Lower lobe of right lung (tissue), 2 donors: ENCODE measurements at places on chromosomes 11 and 22.

- H3K27me3 ChIP-seq: peaks cover 100% of the 10 kb centered on the region
- no peak for DNase-seq
- H3K4me3 ChIP-seq: no peak overlapping the region
- no peaks in the 10 kb centered on the region for H3K36me3 ChIP-seq
- peaks cover 17% of the 10 kb centered on the region for H3K4me1 ChIP-seq
Measured at GRCh38 chr11:31822175-31822926, 11.2 kb upstream of the PAX6 start.

DNA sequence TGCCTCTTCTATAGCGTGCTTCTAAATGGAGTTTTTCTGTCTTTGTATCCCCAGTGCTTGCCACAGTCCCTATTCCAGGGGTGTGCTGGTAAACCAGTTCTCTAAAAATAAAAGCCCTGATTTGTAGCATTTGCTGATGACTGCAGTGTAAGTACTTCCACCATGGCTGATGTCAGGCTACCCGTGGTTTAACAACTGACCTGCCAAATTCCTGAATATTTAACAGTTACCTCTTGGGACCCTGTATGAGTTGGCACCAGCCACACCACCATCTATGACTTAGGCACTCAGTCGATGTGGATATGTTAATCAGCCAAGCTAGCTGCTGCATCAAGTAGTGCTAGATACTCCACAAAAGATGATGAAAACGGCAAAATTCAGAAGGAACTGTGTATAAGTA lies 94.0 kb upstream of the MTNR1B start:
- H3K27ac ChIP-seq: no peak overlapping the region
- no peak overlapping the region for H3K4me3 ChIP-seq
- DNase-seq: no peak
- no peaks in the 10 kb centered on the region for H3K27me3 ChIP-seq
- H3K4me1 ChIP-seq: no peaks in the 10 kb centered on the region

DNA sequence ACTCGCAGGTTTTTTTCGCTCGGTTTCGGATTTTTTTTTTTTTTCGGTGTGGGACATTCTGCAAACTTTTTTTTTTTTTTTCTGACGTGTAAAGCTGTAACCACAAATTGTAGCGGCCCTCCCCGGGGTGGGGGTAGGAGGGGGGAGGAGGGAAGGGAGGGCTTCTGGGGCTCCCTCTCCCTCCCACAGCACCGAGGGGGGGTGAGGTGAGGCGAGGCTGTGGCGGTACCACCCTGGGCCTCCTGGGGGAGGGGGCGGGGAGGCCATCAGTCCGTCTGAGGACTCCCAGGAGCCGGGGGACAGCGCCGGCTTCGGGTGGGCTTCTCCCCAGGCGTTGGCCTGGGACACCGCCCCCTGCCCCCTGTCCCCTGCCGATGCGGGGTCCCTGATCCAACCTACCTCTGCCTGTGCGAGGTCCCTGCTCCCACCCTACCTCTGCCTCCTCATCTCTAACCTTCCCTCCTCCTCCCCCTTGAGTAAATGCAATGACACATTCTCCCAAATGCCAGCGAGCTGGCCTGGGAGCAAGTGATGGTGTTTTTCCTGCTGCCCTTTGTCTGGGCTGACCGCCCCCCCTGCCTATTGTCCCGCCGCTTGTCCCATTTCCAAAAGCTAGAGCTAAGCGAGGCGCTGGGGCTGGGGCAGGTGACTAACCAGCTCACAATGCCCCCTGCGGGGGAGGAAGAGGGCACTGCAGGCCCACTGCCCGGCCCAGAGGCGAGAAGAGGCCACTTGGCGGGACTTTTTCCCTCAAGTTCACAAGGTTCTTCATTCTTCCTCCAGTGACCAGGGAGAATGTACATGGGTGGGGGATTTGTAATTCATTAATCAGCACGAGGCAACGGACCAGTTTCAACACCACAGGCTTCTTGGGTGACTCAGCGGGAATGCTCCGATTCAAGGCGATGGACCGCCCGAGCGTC lies 511 bp upstream of the CLCF1 start:
- H3K27ac ChIP-seq: peak overlapping the region; percentile 91
- peaks cover 48% of the 10 kb centered on the region for H3K4me1 ChIP-seq
- peak; percentile 89 for DNase-seq
- peak overlapping the region; percentile 71 for H3K4me3 ChIP-seq
- H3K27me3 ChIP-seq: no peaks in the 10 kb centered on the region

DNA sequence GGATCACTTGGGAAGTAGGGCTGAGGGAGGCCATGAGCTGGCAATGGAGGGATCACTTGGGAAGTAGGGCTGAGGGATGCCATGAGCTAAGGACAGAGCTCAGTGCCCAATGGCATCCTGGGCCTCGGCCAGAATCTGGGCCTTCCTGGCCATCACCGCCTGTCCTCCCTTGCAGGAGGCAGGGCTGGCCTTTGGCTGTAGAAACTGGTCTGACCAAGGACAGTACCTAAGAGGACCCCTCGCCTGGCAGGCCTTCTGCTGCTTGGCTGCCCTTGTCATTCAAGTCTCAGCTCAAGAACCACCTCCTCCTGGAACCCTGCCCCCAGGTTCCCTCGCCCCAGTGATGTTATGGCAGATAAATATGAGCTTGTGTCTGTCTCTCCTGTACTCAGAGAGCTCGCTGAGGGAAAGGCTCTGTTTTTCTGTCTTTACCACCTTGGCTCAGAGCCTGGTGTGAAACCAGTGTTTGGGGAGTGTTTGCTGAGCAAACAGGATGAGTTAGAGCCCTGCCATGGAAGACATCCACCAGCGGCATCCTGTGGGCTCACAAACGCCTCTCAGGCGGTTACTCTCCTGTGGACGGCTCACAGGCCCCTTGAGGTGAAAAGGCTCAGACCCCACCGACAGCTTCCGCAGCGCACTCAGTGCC lies 19.3 kb upstream of the RASL10A start:
- no peak overlapping the region for H3K4me3 ChIP-seq
- H3K36me3 ChIP-seq: peaks cover 100% of the 10 kb centered on the region
- no peak overlapping the region for H3K27ac ChIP-seq

DNA sequence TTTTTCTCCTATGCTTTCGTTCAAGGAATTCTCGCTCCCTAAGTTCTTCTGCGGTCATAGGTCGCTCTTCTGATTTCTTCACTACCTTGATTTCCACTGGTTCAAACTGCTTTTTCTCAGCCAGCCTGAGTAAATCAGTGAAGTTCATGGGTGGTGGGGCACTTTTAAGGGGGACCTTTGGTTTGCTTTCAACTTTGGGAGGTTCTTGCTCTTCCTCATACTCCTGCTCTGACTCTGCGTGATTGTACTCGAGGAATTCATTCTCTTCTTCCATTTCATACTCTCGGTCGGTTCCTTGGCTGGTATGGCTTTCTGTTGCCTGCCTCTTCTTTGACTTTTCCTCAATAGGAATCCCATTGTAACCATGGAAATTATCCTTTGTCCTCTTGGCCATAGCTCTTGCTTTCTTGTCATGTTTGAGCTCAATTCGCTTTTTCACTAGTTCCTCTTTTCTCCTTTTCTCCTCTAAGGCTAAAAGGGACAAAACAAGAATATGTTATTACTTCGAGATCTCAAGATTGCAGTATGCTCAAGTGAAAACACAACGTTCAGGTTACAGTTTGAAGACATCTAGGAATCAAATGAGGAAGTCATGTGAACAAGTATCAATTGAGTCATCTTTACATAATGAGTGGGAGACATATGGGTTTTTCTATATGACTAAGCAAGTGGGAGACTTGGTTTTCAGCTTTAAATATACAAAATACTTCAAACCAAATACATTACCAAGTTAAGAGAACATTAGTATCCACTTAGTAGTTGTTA lies 16.2 kb downstream of the MISFA start:
- H3K4me3 ChIP-seq: no peak overlapping the region
- H3K27ac ChIP-seq: no peak overlapping the region
- no peaks in the 10 kb centered on the region for H3K27me3 ChIP-seq
- H3K4me1 ChIP-seq: peaks cover 17% of the 10 kb centered on the region
- DNase-seq: no peak

GRCh38 chr11:95081412-95081811 lies 8.2 kb upstream of the ENDOD1 start:
- H3K4me3 ChIP-seq: no peak overlapping the region
- H3K4me1 ChIP-seq: peaks cover 21% of the 10 kb centered on the region
- H3K27ac ChIP-seq: peak overlapping the region; percentile 66

DNA sequence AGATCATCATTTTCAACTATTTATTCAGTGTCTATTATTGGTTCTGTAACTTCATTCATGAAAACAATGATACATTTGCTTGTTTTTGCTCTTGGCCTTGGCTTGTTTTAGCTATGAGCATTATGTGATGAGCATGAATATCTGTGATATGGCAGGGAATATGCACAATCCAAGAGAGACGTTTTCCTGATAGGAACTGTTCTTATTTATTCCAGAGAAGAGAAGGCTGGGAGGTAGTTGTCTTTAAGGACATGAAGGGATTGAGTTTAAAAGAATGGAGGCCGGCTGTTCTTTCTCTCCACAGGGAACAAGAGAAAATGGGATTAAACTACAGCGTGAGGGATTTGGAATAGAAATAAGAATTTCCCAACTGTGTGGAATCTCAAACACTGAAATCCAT lies 30.3 kb downstream of the BLID start:
- H3K4me3 ChIP-seq: no peak overlapping the region
- no peak for DNase-seq
- H3K36me3 ChIP-seq: no peaks in the 10 kb centered on the region
- H3K27me3 ChIP-seq: no peaks in the 10 kb centered on the region

GRCh38 chr11:92702037-92702804 lies 267.2 kb upstream of the MTNR1B start:
- H3K4me1 ChIP-seq: no peaks in the 10 kb centered on the region
- no peak overlapping the region for H3K27ac ChIP-seq
- H3K36me3 ChIP-seq: no peaks in the 10 kb centered on the region
- no peaks in the 10 kb centered on the region for H3K27me3 ChIP-seq

DNA sequence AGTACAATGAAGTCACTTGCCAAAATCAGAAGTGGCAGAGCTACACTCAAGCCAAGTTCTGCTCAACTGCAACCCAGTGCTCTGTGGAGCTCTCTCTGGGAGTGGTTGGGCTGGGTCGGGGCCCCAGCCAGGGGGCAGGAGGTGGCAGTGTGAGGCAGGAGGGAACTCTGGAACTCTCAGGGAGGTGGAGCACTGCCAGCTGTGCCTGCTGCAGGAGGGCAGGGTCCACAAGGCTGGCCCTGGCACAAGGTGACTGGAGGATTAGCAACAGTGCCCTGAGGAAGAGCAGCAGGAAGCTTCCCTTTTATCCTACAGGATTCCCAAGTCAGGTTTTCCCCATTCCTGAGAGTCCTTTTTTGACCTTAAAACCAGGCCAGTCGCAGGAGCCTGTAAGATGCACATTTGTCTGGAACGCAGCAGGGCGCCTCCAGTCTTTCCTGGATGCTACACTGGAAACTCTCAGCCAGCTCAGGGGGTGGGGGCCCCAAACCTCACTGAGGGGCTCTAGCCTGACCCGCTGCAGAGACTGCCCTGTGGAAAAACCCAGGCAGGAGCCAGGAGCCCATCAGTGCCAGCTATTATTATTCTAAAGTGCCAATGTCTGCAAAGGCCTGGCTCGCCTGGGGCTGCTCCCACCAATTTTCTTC lies 31.8 kb downstream of the DKK3 start:
- H3K27me3 ChIP-seq: no peaks in the 10 kb centered on the region
- H3K36me3 ChIP-seq: no peaks in the 10 kb centered on the region

GRCh38 chr22:43088627-43088983 lies 586 bp downstream of the TTLL1 start:
- peaks cover 9% of the 10 kb centered on the region for H3K4me1 ChIP-seq
- H3K36me3 ChIP-seq: no peaks in the 10 kb centered on the region
- peak overlapping the region; percentile 70 for H3K27ac ChIP-seq
- peak overlapping the region; percentile 80 for H3K4me3 ChIP-seq
- DNase-seq: no peak
- no peaks in the 10 kb centered on the region for H3K27me3 ChIP-seq

DNA sequence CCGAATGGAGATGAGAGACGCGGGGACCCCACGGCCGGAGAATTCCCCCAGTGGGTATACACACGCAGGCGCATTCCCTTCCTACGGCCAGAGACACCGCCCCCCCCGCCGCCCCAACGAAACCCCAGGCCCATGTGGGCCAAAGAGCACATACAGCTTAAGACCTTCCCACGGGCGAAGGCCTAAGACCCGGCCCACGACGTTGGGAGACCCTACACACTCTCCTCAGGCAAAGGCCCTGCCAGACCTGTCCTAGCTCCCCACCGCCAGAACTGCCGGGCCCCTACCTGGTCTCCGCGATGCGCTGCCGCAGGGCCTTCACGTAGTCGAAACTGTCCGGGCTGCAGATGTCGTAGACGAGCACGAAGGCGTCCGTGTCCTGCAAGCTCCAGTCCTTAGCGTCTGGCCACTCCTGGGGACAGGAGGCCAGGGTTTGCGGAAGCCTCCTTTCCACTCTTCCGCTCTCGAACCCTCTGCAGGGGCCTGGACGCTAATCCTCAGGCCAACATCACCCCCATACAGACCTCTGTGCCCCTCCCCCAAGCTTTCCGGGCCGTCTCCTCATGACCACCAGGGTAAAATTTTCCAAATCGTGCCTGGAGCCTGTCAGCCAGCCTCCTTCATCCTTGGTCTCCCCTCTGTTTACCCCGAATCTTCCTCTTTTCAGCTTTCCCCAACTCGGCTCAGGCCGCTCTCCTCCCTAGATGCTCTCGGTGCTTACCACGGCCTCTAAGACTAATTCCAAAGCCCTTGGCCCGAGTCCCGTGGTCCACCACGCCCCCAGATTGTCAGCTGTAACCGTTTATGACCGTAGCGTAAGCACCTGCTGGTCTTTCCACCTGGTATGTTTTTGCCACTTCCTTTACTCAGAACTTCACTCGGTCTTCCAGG lies 1.7 kb downstream of the RASL10A start:
- peak; percentile 46 for DNase-seq
- H3K36me3 ChIP-seq: peaks cover 6% of the 10 kb centered on the region
- H3K27me3 ChIP-seq: peaks cover 38% of the 10 kb centered on the region
- H3K27ac ChIP-seq: no peak overlapping the region
- H3K4me1 ChIP-seq: peaks cover 67% of the 10 kb centered on the region

GRCh38 chr11:111642542-111642941 lies 40.3 kb downstream of the SIK2 start:
- no peak for DNase-seq
- peaks cover 7% of the 10 kb centered on the region for H3K4me1 ChIP-seq
- H3K4me3 ChIP-seq: no peak overlapping the region
- peaks cover 9% of the 10 kb centered on the region for H3K36me3 ChIP-seq
- H3K27ac ChIP-seq: no peak overlapping the region

GRCh38 chr11:129785383-129786111 lies 30.1 kb upstream of the TMEM45B start:
- H3K4me1 ChIP-seq: no peaks in the 10 kb centered on the region
- no peaks in the 10 kb centered on the region for H3K36me3 ChIP-seq
- H3K27ac ChIP-seq: no peak overlapping the region
- no peak for DNase-seq

- peaks cover 6% of the 10 kb centered on the region for H3K27me3 ChIP-seq
- no peaks in the 10 kb centered on the region for H3K4me1 ChIP-seq
- no peaks in the 10 kb centered on the region for H3K36me3 ChIP-seq
- no peak for DNase-seq
Measured at GRCh38 chr22:27488456-27489177, 312.9 kb downstream of the MN1 start.

DNA sequence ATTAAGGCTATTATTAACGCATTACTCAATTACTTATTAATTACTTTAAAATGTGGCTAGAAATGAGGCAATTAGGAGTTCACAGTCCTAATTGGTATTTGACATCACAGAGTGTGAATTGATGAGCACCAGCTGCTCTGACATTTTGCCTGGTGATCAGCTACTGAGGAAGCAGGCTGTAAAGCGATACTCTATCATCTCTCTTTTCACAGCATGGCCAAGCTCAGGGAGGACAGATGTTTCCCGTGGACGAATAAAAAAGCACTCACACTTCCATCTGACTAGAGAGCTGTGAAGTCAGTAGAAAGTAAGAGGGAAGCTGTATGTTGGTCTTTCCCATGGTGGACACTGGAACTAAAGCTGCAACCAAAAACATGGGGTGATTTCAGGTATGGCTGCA lies 29.1 kb upstream of the SYT9 start:
- no peak overlapping the region for H3K4me3 ChIP-seq
- H3K27ac ChIP-seq: no peak overlapping the region
- DNase-seq: no peak
- peaks cover 7% of the 10 kb centered on the region for H3K27me3 ChIP-seq
